ENCODE measurements at places on chromosomes 1 and 21. TPM values are rescaled to one million over a fixed set of nuclear protein-coding genes. Genes with fewer than 3 reads are reported as not detected.

The NUP210L gene
- total RNA-seq = 0.06 TPM

The GJB4 gene
- total RNA-seq = not detected

The SLAMF6 gene
- total RNA-seq = not detected

The PGBD2 gene
- total RNA-seq = 4.6 TPM

The GBP7 gene
- 0.32 TPM for total RNA-seq

DNA sequence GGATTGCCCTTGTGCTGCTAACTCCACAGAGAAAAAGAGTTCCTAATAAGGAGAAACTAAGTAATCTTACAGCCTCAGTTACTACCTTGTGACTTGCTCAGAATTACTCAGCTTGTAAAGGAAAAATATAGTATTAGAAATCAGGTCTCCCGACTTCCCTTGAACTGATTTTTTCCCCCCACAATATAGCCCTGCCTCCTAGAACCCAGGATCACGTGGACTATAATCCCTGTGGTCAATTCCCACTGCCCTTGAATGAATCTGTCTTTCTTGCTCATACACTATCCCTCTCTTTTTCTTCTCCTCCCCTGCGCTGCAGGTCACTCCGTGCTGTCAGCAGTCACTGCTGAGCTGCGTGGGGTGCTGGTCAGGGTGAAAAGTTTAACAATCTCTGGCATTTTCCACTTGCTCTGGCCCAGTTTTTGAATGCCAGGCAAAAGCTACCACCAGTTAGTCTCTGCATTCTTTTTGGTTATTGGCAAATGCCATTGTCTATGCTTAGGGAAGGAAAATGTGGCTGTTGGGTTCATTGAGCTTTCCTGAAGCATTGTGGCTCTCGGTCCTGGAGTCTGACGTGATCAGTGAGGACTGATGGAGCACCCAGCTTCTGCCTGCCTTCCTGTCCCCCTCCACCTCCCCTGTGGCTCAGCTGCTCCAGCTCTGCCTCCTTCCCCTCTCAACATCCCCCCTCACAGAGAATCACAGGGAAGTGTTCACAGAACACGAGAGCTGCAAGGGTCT is 1.9 kb upstream of the MYOC start:
- no peak for DNase-seq
- no peak overlapping the region for H3K4me3 ChIP-seq
- no peaks in the 10 kb centered on the region for H3K27me3 ChIP-seq

DNA sequence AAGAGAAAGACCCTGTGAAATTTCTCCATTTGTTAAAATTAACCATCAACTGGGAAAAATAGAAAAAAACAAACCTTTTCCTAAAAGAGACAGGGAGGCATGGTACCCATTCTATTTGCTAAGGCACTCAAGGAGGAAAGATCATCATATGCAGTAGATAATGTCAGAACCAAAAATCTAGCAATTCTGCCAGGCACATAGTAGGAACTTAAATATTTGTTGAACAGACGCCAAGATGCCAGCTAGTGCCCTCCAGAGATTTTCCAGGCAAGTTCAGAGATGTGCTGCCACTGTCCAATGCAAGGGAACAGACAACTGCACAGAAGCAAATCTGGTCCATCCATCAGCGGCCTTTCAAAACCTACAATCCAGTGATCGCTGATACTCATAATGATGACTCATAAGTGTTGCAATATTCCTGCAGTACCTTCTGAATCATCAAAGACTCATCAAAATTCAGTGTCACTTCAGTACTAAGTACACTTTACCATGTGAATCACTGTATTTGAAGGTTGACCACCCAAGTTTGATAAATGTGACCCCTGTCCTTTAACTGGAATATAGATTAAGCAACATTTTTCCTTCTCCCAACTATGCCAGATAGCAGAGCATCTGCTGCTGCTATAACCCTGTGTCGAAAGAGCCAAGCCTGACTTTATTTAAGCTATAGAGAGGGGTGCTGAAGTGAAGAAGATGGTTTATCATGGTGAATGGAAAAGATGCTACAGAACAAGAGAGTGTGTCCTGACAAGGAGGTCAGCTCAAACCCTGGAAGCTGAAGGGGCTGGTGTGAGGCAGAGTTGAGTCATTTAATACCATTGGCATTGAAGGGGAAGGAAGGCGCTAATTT is 99.1 kb downstream of the MT1HL1 start:
- no peaks in the 10 kb centered on the region for H3K4me1 ChIP-seq
- peak; percentile 61 for DNase-seq

GRCh38 chr1:245188403-245188802 is 33.6 kb downstream of the KIF26B start:
- H3K4me1 ChIP-seq = no peaks in the 10 kb centered on the region
- no peaks in the 10 kb centered on the region for H3K27me3 ChIP-seq
- H3K4me3 ChIP-seq = no peak overlapping the region
- DNase-seq = no peak
- no peaks in the 10 kb centered on the region for H3K36me3 ChIP-seq

- no peaks in the 10 kb centered on the region for H3K36me3 ChIP-seq
- no peak for DNase-seq
- H3K4me1 ChIP-seq = peaks cover 17% of the 10 kb centered on the region
- H3K4me3 ChIP-seq = no peak overlapping the region
Observed at GRCh38 chr1:161768986-161769672, 3.0 kb downstream of the ATF6 start.

GRCh38 chr1:41546833-41547135 is 62.3 kb upstream of the EDN2 start:
- H3K4me3 ChIP-seq = no peak overlapping the region
- no peaks in the 10 kb centered on the region for H3K36me3 ChIP-seq
- H3K27me3 ChIP-seq = no peaks in the 10 kb centered on the region
- no peak for DNase-seq

- DNase-seq = no peak
- no peaks in the 10 kb centered on the region for H3K27me3 ChIP-seq
- no peaks in the 10 kb centered on the region for H3K4me1 ChIP-seq
- no peak overlapping the region for H3K27ac ChIP-seq
Observed at GRCh38 chr1:239914751-239915231, 176.9 kb upstream of the FMN2 start.

- no peaks in the 10 kb centered on the region for H3K36me3 ChIP-seq
- peak; percentile 42 for DNase-seq
- H3K4me1 ChIP-seq = peaks cover 35% of the 10 kb centered on the region
- no peaks in the 10 kb centered on the region for H3K27me3 ChIP-seq
Observed at GRCh38 chr1:155513300-155513916, 49.2 kb downstream of the ASH1L start.

GRCh38 chr1:93864175-93864574 is 14.8 kb downstream of the DNTTIP2 start:
- no peaks in the 10 kb centered on the region for H3K27me3 ChIP-seq
- H3K4me3 ChIP-seq = no peak overlapping the region
- H3K27ac ChIP-seq = no peak overlapping the region
- no peak for DNase-seq
- H3K36me3 ChIP-seq = no peaks in the 10 kb centered on the region
- no peaks in the 10 kb centered on the region for H3K4me1 ChIP-seq

DNA sequence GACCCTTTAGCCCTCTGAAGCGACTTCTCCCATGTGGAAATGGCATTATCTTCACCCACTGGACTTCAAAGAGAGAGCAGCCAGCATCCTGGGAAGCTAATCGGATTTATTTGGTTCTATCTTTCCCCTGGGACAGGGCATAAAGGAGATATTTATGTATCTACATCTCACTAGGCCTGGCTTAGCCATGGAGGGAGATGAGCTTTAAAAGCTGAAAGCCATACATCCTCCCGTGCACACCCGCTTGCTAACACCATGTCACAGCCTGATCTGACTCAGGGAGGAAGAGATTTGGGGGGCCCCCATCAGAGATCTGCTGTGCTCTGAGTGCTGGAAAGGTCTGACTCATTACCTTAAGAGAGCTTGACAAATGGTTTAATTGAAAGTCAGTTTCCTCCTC is 155.9 kb downstream of the PLXNA2 start:
- no peak overlapping the region for H3K4me3 ChIP-seq
- no peaks in the 10 kb centered on the region for H3K4me1 ChIP-seq
- H3K36me3 ChIP-seq = no peaks in the 10 kb centered on the region
- no peaks in the 10 kb centered on the region for H3K27me3 ChIP-seq
- no peak for DNase-seq

DNA sequence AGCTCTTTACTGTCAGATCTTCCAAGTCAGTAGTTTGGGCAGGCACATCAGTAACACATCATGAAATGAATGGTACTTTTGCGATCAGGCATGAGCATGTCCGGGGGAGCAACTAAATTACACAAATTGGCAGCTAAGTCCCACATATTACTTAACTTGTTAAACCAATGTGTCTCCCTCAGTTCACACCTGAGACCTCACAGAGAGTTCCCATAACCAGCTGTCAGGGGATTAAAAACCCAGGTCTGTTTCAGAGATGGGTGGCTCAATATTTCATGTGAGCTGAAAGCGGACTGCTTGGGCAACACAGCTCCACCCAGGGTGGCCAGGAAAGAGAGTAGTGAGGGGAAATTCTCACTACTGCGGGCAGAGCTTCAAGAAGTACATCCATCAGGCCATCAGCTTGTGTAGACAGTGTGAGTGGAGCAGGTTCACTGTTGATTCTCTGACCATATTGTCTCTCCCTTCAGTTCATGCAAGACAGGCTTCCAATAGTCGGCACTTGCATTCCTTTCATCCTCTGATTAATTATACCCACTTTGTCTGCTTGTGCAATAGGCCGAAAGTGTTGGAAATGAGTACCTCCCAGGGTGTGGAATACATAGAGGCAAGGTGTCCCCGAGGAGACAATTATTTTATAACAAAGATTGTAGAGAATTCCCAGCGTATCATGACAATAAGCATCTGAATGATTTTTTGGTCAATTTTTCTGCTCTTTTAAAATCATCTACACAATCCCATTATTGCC is 139.9 kb downstream of the PTGER3 start:
- no peaks in the 10 kb centered on the region for H3K36me3 ChIP-seq
- no peaks in the 10 kb centered on the region for H3K4me1 ChIP-seq

- H3K36me3 ChIP-seq = no peaks in the 10 kb centered on the region
- no peak overlapping the region for H3K4me3 ChIP-seq
- H3K27me3 ChIP-seq = no peaks in the 10 kb centered on the region
- DNase-seq = peak; percentile 86
- no peak overlapping the region for H3K27ac ChIP-seq
Observed at GRCh38 chr1:112718691-112719418, 3.7 kb upstream of the PPM1J start.

DNA sequence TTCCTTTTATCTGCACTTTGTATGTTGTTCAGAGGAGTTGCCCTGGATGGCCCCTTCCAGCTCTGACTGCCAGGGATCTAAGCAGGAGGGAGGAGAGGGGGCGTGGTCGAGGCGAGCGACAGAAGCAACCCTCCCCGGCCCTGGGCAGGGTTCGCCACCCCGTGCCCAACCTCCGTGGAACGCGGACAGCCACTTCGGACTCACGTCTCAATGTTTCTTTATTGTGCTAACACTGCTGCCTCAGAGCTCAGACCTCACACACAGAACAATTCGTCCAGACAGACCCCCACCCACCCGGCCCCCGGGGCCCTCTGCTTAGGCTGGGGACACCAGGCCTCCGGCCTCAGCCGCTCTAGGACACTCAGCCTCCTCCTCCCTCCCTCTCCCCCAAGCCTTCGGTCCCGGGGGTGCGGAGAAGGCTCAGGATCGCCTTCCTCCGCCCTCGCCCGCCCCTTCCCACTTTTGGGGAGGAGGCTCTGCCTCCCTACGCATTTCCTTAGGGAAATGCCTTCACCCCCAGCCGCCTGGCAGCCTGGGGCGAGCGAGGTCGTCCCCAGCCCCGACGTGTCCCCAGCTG is 8.3 kb downstream of the VSIG8 start:
- H3K4me1 ChIP-seq = peaks cover 19% of the 10 kb centered on the region
- H3K27ac ChIP-seq = peak overlapping the region; percentile 94

DNA sequence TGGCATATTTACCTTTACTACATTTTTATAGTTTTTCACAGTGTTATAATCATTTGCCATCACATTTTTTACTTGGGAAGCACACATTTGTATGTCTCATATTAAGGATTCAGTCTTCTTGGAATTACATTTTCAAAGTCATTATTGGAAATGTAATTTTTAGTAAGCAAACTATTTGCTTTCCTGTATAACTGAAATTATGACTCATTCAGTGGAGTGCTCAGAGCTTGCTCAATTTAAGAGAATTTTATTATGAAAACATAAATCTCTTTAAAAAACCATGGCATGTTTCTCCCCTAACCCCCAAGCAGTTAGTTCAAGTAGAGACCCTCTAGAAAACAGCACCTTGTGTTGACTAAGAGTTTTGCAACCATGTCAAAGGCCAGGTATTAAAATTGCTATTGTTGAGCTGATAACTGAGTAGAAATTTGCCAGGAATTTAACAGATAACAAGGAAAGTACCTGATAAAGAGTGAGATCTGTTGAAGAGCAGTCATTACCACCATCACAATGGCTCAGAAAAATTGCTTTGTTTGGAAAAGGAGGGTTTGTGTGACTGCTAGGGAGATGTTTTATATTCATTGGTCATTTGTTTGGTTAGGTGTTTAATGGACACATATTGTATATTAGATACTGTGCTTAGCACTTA is 105.9 kb downstream of the KCNK2 start:
- no peaks in the 10 kb centered on the region for H3K36me3 ChIP-seq
- peak overlapping the region; percentile 42 for H3K27ac ChIP-seq
- no peak for DNase-seq
- peaks cover 6% of the 10 kb centered on the region for H3K4me1 ChIP-seq
- H3K4me3 ChIP-seq = no peak overlapping the region

DNA sequence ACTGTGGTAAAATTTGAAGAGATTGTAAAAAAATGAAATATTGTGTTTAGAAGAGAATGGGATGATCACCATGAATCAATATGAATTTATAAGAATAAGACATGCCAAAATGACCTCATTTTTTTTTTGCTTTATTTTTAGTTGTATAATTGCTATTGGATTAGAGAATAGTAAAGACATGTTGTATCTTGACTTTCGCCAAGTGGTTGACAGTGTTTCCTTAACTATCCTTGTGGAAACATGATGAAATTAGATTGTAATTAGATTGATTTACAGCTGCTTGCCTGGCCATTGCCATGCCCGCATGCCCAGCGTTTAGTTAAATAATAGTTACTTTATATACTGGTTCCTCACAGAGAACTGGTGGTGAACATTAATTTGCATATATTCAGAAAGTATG is 154.9 kb downstream of the MAGI3 start:
- no peaks in the 10 kb centered on the region for H3K36me3 ChIP-seq
- H3K27me3 ChIP-seq = no peaks in the 10 kb centered on the region
- H3K27ac ChIP-seq = no peak overlapping the region
- H3K4me1 ChIP-seq = no peaks in the 10 kb centered on the region
